ENCODE measurements at places on chromosomes 2 and 18.

GRCh38 chr2:85886590-85886989 lies 2.2 kb downstream of the ST3GAL5 start:
- DNase-seq, result no peak

DNA sequence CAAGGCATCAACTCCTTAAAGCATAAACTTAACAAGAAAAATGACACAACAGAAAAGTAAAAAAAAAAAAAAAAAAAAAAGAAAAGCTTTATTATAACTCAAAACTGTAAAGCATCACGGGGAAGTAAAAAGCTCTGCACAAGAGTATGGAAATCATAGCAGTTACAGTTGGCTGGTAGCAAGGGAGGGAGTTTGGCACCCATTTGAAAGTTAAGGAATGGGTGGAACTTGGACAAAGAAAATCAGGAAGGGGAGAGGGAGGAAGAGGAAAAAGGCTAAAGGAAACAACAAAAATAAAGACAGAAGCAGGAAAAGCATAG lies 8.6 kb downstream of the KLF7 start:
- no peak for DNase-seq

DNA sequence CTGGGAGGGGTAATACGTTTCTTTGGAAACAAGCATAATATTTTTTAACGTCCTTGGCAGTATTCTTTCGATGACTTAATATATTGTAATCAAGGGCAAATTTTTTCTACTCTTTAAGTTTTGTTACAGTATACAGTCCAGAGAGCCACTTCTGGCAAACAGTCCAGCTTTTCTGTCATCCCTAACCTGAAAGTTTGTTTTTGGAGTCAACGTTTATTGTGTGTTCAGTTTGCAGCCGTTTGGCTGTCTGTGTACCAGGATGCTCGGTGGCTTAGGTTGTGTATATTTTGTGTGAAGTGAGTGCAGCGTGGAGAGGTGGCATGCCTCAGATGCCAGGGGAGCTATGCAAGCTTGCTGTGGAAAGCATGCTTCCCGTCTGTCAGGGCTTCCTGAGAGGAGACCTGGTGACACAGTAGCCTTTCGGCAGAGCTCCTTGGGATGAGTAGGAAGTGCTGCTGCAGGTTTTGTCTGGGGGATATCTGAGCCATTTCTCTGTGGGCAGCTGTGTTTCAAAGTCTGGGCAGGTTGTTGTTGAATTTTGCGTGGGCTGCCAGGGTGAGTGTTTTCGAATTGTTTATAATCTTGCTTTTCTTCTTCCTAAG lies 14.7 kb downstream of the MAP3K20 start:
- no peak for DNase-seq

DNA sequence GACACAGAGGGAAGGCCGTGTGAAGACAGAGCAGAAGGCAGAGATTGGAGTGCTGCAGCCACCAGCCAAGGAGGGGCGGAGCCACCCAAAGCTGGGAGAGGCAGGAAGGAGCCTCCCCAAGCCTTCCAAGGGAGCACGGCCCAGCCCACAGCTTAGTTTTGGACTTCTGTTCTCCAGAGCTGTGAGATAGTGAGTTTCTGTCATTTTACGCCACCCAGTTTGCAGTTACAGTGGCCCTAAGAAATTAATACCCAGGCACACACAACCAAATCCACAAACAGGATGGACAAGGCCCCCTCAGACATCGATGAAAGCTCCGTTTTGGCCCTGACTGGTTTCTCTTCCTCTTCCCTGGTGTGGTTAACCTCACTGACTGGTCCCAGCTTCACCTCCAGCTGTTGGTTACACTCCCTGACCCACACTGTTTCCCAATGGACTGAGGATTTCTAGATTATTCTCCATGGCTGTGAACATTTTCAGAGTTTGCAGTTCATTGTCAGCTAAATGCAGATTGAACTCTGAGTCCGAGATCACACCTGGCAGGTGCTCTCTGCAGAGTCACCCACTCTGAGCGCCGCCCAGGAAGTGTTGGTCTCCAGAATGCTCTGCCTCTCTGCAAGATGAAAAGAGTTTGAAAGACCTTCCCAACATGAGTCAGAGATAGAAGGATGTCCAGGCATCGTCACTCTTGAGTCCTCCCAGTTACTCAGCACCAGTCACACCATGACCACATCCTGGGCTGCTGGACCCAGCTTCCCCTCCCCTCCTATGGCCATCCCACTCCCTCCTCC lies 100.2 kb downstream of the TWIST2 start:
- no peak for DNase-seq

Data from cerebellar nuclear complex (tissue), 1 donor.